ENCODE measurements at places on chromosomes 4 and X.
A peak's percentile ranks its signal among the peaks of the same experiment; 100 is the strongest.

DNA sequence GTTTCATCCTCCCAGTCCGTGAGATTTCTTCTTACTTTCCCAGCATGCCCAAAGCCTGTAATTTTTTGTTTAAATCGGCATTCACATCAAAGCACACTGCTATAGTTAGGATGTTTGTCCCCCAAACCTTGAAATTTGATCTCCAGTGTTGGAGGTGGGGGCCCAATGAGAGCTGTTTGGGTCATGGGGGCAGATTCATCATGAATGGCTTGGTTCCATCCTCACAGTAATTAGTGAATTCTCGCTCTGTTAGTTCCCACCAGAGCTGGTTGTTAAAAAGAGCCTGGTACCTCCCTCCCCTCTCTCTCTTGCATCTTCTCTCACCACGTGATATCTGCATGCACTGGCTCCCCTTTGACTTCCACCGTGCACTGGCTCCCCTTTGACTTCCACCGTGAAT, 40.5 kb upstream of the PGRMC2 start:
- no peak for DNase-seq

DNA sequence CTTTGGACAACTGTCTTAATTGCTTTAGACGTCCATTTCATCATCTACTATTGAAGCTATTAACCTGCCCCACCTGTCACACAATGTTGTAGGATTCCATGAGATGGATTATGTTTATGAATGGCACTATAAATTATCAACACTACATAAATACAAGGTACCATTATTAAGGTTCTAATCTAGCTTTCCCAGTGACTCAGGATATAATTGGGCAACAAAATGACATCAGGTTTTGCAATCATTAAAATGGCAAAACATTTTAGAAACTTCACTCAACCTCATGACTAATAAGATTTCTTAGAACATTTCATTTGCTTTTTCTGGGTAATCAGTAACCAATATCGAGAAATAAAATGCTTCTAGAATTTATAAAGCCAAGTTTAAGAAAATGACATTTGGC, 9.2 kb downstream of the HOPX start:
- no peak for DNase-seq

DNA sequence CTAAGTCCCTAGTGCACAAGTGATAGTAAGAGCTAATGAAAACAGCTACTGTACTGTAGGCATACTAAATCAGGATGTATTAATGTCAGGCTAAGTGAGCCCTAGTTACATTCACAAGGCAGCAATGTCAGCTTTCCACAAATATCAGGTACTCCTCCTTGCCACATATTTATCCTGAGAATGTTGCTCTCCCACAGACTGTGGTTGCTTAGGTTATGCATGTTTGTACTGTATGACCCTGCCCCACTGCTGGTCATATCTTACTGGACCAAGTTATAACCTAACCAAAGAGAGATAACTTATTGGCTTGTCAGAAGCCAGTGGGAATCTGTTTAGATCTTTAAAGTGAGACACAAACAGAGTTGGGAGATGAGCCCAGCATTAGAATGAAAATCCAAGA, 241.0 kb downstream of the SLC39A8 start:
- DNase-seq = no peak

- DNase-seq = no peak
Measured at GRCh38 chr4:89847571-89848325, 10.8 kb upstream of the SNCA start.

DNA sequence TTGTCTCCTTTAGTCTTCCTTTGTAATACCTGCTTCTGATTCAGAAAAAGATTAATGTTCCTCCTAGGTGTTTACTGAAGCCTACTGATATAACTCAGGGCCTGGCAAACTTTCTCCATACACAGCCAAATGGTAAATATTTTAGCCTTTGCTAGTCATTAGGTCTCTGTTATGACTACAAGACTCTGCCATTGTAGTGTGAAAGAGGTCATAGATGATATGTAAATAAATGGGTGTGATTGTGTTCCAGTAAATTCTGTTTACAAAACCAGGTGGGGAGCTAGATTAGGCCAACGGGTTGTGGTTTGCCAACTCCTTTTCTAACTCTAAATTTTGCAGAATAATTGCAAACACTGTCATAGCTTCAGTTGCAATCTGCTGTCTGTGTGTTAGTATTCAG, 568.1 kb upstream of the GNPDA2 start:
- DNase-seq = no peak

- DNase-seq = no peak
Measured at GRCh38 chrX:43703211-43703791, 47.2 kb downstream of the MAOA start.

DNA sequence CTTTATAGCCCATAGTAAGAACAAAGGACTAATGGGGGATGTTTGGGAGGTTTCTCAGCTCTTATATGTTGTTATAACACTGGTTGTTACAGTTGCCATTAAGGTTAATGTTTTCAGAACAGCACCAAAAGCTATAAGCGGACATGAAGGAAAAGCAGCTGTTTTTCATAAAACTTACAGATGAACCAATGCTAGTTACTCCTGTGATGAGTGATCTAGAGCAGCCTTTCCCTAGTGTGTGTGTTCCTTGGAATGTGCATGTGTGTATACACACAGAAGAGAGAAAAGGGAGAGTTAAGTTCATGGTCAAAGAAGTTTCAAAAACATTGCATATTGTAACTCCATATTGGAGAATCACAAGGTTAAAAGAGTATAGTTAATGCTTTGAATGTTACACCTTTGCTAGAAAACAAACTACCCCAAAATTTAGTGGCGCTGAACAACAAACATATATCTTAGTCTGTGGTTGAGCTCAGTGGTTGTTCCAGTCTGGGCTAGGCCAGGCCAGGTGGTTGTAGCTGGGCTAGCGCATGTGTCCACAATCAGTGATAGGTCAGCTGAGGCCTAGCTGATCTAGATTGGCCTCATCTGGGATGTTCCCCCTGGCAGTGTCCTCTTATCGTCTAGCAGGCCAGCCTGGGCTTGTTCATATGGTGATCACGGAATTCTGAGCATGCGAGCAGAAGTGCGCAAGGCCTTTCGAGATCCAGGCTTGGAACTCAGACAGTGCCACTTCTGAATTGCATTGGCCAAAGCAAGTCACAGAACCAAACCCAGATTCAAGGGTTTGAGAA, 151.0 kb downstream of the NHS start:
- DNase-seq = no peak

DNA sequence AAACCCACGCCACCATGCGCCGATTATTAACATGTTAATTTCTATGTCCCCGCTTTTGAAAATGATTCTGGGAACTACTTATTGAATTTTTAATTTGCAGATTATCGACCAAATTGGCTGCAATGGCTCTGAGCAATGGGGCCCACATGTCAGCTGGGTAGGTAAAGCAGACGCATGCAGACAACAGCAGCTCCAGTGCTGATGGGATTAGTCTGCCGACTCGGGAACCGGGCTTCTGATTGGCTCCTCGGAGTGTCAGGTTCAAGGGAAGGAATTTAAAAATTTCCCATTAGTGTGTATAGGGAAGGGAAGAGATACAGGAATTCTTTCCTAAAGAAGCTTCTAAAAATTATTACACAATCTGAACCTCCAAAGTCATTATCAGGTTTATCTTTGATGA, 77.4 kb upstream of the PPARGC1A start:
- no peak for DNase-seq

DNA sequence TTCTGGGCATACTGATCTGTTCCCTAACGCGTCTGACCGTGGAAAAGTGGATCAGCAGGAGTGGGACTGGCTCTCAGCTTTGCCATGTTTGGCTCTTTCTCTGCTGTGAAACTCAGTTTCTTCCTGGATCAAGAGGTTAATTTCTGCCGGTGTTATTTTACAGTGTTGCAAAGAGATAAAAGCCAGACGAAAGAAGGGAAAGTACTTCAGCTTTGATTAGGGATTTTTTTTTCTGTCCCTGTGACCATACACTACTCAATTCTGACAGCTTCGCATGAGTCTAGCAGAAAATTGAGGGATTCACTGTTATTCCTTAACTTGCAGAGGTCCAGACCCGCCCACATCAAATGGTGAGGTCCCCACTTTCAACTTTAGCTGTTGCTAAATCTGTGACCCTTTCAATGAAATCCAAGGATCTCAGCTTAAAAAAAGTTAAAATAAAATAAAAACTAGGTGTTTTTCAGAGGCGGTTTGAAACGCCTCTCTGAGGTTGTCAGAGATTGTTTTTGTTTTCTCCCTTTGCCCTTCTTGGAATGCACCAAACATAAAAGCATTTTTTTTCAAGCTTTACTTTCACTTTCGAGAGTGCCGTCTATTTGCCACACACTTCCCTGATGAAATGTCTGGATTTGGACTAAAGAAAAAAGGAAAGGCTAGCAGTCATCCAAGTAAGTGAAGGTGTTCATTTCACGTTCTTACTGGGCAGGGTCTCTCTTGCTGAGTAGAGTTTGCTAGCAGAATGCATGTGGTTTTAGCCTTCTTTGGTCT, at the start of gene TLR3:
TLR3 (plus strand) TSS at position 576 of the 768 bp plus-strand sequence. CDS start 7,464 bp downstream, outside the sequence.
- DNase-seq = no peak

DNA sequence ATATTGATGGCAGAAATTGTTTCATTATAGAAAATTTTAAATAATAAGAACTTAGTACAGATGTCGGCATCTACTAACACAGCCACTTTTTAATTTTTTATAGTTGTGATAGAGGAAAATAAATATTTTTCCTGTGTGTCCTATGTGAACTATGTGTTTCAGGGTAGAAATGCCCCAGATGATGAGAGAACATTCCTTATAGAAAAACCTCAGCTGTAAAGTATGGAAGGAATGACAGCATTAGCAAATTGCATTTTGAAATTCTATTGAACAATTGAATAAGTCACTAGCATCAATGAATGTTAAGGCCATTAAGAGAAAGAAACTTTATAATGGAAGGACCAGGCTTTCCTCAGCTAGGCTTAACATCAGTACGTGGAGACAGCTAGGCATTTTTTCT, 149.2 kb downstream of the CFAP299 start:
- no peak for DNase-seq

- DNase-seq = no peak
Measured at GRCh38 chr4:53601251-53601764, 10.0 kb upstream of the LNX1 start.

DNA sequence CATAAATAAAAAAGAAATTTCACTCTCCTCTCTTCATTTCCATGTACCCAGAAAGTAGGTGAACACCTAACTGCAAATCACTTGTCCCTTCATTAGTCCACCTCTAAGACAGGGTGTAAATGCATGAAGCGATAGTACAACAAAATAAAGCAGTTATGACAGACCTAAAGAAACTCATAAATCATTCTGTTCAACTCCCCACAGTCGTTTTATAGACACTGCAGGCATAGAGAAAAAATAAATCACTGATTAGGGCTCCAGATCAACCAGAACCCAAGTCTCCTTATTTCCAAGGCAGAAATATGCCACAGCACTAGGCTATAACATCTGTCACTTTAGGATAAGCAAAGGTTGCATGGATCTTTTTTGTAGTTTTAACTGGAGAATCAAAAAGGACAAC, 3.0 kb downstream of the RASGEF1B start:
- DNase-seq = no peak

- DNase-seq = no peak
Measured at GRCh38 chrX:63330681-63331080, 20.5 kb downstream of the SPIN4 start.

DNA sequence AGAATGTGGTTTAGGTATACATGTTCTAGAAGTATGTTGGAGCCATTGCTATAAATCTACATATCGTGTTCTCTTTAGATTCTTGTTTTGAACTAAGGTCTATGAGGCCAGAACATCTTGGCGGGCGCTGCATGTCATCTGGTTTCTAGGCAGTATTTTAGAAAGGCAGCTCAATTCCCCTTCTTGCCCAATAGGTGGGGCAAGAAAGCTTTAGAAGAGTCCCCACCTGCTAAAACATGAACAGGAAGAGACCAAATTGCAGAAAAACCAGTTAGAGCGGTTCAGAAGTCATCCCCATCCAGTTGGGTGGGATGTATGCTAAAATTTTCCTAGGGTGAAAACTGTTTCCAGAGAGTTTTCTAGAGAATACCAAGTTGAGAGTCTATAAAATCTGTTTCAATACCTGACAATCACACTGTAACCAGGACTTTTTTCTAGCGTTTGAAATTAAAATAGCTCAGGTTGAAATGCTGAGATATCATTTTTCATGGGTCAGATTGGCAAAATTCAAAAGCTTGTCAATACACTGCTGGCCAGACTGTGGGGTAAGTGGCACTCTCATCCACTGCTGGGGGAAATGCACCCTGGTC, 17.5 kb upstream of the SH3KBP1 start:
- no peak for DNase-seq

- DNase-seq = peak; percentile 22
Measured at GRCh38 chr4:159016593-159017024, 86.3 kb upstream of the RAPGEF2 start.

GRCh38 chr4:88775529-88775928, 77.9 kb upstream of the NAP1L5 start:
- DNase-seq = no peak

- DNase-seq = no peak
Measured at GRCh38 chr4:133812236-133812635, 389.4 kb downstream of the PABPC4L start.

- DNase-seq = peak; percentile 46
Measured at GRCh38 chrX:10173331-10173900, 16.6 kb downstream of the CLCN4 start.

- no peak for DNase-seq
Measured at GRCh38 chr4:74100531-74100930, 1.5 kb upstream of the CXCL2 start.

GRCh38 chr4:81314897-81315470, 100.0 kb upstream of the PRKG2 start:
- no peak for DNase-seq

DNA sequence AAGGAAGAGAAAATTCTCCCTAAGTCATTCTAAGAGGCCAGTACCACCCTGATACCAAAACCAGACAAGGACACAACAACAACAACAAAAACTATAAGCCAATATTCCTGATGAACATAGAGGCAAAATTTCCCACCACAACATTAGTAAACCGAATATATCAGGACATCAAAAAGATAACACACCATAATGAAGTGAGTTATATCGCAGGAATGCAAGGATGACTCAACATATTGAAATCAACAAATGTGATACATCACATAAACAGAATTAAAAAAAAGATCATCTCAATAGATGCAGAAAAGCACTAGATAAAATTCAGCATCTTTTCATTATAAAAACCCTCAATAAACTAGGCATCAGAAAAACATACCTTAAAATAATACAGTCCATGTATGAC, 1844.4 kb upstream of the PCDH10 start:
- no peak for DNase-seq

GRCh38 chr4:84366907-84367306, 132.2 kb downstream of the NKX6-1 start:
- DNase-seq = no peak

GRCh38 chr4:145613566-145614232, 5.5 kb upstream of the MMAA start:
- DNase-seq = no peak

DNA sequence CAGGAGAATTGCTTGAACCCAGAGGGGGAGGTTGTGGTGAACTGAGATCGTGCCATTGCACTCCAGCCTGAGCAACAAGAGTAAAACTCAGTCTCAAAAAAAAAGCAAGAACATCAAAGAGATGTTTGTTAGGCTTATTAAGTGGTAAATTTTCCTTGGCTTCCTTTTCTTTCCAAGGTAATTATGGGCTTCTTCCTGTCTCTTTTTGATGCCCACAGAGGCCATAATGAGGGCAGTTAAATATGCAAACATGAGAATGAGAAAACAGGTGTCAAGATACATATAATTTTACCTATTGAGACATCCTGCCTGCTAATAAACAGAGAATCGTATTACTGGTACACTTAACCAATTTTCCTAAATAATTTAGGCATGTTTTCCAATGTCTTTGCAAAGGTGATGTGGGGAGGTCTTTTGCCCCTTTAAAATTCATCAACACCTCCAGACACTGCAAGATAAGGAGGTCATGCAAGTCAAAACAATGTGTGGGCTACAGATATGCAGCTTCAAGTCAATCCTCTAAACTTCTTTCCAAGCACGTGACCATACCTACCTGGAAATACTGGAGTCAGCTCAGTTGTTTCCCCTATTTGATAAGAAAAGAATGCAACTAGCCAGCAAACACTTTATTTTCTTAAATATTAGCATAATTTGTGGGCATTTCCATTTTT, 2.7 kb downstream of the SLC39A8 start:
- no peak for DNase-seq
